Placental epithelial cell (primary cell): ENCODE measurements at places on chromosomes 11 and 22. TPM values are rescaled to one million over a fixed set of nuclear protein-coding genes. Genes with fewer than 3 reads are reported as not detected.

The SCGB1A1 gene
- total RNA-seq, result not detected in 2 replicates

The ART1 gene
- not detected in 2 replicates for total RNA-seq

The JHY gene
- 5.5 and 6.4 TPM in 2 replicates for total RNA-seq

The TMPRSS5 gene
- 0.39 and 0.65 TPM in 2 replicates for total RNA-seq

The ANO9 gene
- 9.0 and 57.4 TPM in 2 replicates for total RNA-seq

The SHANK3 gene
- 1.2 and 1.4 TPM in 2 replicates for total RNA-seq
